ENCODE measurements at places on chromosomes 2 and 18.

DNA sequence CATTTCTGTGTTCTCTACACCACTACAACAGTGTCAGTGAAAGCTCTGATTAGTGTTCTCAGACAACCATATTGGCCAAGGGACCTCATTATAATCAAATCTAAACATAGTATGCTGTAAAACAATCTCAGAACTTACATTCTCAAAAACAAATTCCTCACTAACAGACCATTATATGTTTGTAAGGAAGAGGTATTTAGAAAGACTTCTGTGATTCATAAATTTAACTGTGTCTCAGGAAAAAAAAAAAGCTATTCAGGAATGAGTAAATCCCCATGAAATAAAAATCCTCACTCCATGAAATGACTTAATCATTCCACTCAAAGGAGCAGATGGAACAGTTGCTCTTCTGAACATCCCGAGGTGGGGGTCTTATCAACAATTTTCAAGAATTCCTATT lies 413.0 kb downstream of the CDH2 start:
- DNase-seq = no peak

GRCh38 chr18:48091869-48092497 lies 161.5 kb upstream of the SMAD2 start:
- DNase-seq = no peak

GRCh38 chr2:217990791-217991465 lies 11.9 kb downstream of the TNS1 start:
- DNase-seq = no peak

DNA sequence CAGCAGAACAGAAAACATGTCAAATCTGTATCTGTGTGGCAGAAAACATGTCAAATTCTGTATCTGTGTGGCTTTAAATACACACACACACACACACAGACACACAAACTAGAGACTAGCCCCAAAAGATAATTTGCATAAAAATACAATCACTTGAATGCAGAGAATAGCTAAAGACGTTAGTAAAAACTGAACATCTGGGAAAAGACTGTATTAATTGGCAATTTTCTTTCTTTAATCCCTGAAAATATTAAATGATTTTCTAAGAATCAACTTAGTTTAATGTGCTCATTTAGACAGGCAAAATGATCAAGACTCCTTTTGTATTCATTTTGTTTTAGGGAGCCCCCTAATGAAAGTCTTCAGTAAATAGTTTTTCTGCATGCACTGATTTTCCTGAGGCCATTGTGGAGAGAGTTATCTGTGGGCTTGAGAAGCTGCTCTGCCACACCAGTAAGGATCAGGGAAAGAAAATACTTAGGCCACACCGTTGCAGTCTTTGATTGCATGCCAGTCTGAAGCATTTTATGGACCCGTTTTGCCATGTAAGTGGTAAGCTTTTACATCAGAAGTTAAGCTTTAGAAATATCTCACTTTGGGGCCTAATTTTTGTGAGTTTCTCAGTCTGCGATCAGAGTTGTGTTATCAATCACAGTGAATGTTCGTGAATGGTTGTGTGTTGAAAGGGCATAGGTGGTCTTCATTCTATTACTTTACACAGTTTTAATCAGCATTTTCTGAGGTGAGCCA lies 2.2 kb downstream of the SPATS2L start:
- no peak for DNase-seq

DNA sequence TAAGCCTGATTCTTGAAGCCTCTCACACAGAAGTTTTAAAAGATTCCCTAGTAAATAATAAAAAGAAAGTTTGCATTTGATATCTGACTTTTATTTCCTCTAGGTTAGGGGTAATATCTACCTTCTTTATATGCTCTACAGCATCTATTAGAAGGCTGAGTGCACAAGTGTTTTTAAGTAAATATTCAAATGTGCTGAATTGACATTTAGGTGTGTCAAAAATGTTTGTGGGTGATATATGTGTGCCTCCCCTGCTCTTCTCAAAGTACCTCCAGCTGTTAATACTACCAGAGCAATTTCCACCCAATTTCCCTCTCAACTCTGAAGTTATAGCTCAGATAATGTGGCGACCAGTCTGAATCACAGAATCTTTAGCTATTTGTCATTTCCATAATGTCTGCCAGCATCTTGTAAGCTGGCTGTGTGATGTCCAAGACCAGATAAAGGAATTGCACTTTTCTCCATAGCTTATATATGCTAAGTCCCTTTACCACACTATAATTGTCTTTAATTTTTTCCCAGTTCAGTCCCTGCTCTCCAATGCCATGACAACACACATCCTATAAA lies 24.4 kb upstream of the ERMN start:
- no peak for DNase-seq

GRCh38 chr2:54577944-54578647 lies 122.0 kb downstream of the SPTBN1 start:
- no peak for DNase-seq

Measured in Jurkat, Clone E6-1 (cell line).